ENCODE measurements at places on chromosomes 12 and 14.

DNA sequence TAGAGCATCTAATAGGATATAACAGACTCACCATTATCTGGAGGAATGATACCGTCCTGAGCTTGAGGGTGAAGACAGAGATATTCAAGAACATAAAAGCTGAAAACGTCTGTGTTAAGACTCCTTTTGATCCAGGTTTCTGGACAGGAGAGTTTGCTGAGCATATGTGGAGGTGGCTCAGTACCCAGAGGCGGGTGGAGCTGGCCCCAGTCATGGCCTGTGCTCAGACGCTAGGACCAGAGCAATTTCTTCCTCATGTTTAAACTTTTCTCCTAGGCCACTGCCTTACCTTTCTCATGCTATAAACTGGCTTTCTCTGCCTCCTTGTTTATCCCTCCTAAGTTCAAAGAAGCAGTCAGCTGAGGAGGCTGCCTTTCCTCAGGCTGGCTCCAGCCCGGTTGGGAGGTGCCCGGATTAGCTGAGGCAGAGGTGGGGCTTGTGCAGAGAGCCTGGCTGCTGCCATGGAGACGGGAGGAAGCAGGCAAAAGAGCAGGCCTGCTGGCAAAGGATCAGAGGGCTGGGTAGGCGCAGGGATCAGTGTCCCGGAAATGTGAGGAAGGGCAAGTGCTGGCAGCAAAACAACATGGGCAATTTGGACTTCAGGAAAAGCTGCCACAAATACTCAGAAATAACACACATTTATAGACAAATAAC, 13.7 kb downstream of the COA8 start:
- no peaks in the 10 kb centered on the region for H3K27me3 ChIP-seq
- peak; percentile 95 for DNase-seq
- peak overlapping the region; percentile 30 for H3K4me3 ChIP-seq
- H3K4me1 ChIP-seq = peaks cover 57% of the 10 kb centered on the region
- H3K36me3 ChIP-seq = peaks cover 53% of the 10 kb centered on the region

GRCh38 chr12:129789921-129790320, 113.9 kb downstream of the TMEM132D start:
- no peaks in the 10 kb centered on the region for H3K4me1 ChIP-seq
- DNase-seq = no peak

DNA sequence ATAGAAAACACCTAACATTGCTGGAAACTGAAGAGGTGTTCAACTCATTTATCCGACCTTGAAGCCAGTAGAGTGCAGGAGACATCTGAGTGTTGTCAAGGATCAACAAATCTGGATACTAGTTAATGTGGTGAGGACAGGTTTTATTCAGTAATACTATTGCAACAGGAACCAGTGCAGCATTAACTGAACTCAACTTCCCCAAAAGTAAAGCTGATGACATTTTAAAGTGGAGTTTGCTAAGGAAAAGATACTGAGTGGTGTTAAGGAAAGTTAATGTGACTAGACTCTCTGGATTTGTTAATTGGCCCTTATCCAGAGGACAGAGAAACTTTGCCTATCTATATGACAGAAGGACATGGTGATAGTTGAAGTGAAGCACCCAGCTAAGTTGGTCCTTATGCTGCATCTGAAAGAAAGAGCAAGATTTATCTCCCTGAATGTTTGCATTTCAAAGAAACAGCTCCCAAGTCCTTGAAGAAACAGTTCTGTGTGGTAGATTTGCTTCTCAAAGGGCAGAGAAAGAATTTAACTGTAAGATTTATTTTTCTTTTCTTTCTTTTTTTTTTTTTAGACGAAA, 1.2 kb upstream of the CLEC7A start:
- no peaks in the 10 kb centered on the region for H3K4me1 ChIP-seq
- H3K27me3 ChIP-seq = no peaks in the 10 kb centered on the region
- H3K27ac ChIP-seq = peak overlapping the region; percentile 80

DNA sequence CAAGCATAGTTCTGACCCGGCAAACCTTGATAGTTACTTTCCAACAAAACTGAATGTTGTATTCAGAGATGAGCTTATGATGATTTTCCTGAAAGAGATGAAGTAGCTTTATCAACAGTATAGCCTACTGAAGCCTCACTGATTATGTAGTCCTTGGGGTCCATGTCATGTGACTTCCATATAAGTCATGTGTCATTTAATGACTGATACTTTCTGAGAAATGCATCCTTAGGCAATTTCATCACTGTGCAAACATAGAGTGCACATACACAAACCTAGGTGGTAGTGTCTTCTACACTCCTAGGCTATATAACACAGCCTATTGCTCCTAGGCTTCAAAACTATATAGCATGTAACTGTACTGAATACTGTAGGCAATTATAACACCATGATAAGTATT, 28.5 kb upstream of the TUBA1C start:
- no peaks in the 10 kb centered on the region for H3K27me3 ChIP-seq
- no peak overlapping the region for H3K4me3 ChIP-seq
- DNase-seq = no peak
- H3K36me3 ChIP-seq = no peaks in the 10 kb centered on the region

All from lower lobe of right lung (tissue), 2 donors.